ENCODE measurements at places on chromosomes 16 and 17. TPM values are rescaled to one million over a fixed set of nuclear protein-coding genes. Genes with fewer than 3 reads are reported as not detected.

GRCh38 chr17:76673729-76674128 lies 30.2 kb upstream of the ST6GALNAC1 start:
- no peak for DNase-seq

- DNase-seq, result peak; percentile 74
Observed at GRCh38 chr17:3964203-3965117, at the start of gene ATP2A3. Gene ATP2A3 (minus strand): TSS chr17:3964437. CDS start chr17:3964291, 146 bp downstream.

GRCh38 chr16:26195225-26195624 lies 503.5 kb downstream of the HS3ST4 start:
- peak; percentile 22 for DNase-seq

DNA sequence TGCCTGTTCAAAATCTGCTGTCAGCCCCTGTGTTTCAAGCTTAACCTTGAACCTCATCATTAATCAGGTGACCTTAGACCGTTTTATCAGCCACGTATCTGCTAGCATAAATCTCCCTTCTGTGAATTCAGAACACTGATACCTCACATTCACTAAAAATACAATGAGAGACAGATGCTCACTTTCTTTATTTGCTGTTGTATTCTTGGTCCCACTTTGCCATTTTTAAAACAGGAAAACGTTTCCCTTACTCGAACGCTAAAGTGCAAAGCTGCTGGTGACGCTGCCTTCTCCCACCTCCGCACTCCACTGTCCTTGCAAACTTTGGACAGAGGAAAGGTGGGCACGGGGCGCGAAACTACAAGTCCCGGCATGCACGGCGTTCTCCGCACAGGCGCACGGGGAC lies 220 bp upstream of the ARHGAP44 start:
- DNase-seq, result peak; percentile 5

Gene CRISPLD2
- 102 TPM for total RNA-seq

- DNase-seq, result no peak
Observed at GRCh38 chr17:48543854-48544348, 1.0 kb downstream of the HOXB2 start.

Gene DHX58
- total RNA-seq, result 4.7 TPM

Gene FBXW10B
- total RNA-seq, result not detected

DNA sequence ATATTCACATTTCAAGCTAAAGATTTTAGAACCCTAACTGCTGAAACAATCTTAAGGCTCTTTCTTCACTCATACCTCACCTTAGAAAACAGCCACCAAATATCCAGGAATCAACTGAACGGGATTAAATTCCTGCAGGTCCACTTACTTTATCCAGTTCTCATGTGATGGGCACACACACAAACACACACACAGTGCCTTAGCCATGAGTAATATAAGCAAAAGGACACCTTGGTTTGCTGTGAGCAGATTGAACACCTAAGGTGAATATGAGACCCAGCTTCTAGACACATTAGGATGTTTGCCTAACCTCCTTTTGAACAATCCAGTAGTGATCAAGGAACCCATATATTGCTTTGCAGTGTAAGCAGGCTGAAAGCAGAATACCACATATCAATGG lies 81.5 kb downstream of the TUBD1 start:
- DNase-seq, result no peak

DNA sequence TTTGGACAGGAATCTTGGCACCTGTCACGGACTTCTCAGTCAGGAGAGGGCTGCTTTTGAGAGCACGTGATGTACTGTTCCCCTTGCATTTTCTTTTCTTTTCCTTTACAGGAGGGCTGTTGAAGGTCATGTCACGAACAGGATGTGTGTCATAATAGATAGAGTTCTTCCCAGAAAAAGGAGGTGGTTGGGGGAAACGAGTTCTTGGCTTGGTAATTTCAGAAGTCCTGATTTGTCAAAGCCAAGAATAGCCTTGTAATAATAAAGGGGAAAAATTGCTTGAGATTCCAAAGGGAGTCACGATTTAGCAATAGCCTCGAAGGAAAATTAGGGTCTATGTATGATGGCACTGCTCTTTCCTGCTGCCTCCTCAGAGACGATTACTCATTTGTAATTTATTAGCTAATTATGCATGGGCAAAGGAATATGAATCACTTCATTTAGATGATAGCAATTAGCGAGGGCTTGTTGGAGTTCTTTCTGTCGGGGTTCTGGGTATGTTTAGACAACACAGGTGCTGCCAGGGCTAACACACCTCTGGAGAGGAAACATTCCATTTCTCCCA lies 277.7 kb upstream of the N4BP1 start:
- no peak for DNase-seq

DNA sequence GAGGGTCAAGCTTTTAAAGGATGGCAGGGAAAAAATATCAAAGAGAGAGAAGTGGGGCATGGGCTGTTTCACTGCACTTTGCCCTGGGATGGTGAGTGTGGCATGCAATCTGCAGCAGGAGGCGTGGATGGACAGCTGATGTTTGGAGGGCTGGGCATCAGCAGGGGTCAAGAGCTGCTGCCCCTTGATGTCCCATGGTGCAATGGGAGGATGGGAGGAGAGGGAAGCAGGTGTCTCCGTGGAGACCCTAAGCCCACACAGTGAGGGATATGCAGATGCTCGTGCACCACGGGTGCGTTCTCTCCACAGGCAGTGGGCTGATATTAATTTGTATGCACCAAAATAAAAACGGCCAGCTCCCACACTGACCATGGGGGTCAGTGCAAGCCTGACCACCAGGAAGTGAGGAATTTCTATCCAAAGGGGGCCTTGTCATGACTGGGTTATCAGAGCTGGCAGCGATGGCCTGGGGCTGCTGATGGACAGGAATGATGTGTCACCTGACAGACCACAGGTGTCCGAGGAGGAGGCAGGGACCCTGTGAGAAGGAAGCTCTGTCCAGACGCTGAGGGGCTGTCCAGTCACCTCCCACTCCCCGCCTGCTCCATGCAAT lies 183.6 kb downstream of the IRF8 start:
- DNase-seq, result no peak

Gene RND2
- total RNA-seq, result 5.8 TPM
